ENCODE measurements at places on chromosomes 2 and 18.

DNA sequence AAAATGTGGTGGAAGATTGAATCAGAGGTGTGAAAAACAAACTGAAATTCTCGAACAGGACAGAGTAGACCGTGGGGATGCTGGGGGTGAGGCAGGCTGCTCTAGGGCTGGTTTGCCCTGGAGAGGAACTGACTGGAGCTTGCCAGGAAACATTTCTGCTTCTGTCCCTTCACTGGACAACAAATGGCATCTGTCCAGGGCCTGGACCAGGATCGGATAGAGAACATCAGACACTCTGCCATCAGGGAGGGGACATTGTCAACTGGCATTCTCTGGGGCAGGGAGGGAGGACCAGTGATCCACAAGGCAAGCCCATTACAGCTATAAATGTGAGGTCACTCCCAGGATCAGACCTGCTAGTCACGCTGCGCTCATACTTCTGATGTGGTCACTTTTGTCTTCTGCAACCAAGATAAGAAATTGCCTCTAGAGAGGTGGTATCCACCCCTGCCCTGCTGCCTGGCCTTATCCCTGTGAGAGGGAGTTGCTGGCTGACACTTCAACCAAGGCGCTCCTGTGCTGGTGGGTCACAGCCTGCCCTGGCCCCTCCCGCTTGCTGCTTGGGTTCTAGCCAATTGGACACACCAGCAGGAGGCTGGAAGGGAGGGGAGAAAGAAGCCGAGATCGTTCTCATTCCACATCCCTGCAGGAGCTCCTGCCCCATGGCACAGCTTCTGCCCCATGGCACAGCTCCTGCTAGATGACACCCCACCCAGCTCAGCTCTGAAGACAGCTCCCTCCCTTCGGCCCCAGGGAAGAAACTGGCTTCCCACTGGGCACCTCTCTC is 8.7 kb downstream of the NPPC start:
- no peak for DNase-seq

DNA sequence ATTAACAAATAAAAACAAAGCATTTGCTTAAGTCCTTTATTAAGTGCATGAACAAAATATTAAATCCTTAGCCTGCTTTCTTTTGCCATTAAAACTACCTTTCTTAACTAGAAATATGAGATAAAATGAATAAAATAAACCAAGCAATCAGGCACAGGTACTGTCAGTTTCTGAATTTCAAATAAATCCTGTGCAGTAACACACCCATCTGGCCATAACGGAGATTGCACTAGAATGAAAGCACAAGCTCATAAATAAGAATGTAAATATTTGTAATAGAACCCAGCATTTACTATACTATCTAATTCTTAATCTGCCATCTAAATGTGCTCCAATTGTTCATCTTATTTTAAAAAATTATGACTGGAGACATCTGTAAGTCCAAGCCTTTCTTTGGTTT is 31.9 kb downstream of the PRKRA start:
- peak; percentile 67 for DNase-seq

DNA sequence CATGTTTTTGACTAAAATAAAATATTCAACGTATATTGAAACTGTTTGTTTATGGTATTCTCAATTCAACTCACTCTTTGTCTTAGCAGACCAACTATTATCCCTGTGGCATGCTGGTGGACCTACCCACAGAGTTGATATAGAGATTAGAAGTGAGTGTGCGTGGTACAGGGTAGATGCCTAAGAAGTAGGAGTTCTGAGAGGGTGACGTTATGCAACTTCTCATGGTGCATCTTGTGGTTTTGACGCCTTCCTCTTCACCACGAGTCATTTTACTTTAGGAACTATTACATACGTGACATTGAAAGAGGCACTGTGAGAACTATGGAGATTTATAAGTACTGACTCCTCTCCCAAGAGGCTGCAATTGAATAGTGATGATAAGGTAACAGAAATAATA is 26.6 kb upstream of the NAPG start:
- DNase-seq = no peak

GRCh38 chr18:69725009-69725408 is 222.7 kb downstream of the CD226 start:
- no peak for DNase-seq
